Activated naive CD8-positive, alpha-beta T cell treated with anti-CD3 and anti-CD28 coated beads for 36 hours (primary cell): ENCODE measurements at places on chromosomes 6 and 20.

GRCh38 chr20:32560989-32561830 is 23.9 kb downstream of the NOL4L start:
- peak; percentile 61 for DNase-seq
- peaks cover 2% of the 10 kb centered on the region for H3K36me3 ChIP-seq
- no peaks in the 10 kb centered on the region for H3K27me3 ChIP-seq
- peak overlapping the region; percentile 76 for H3K27ac ChIP-seq
- H3K4me1 ChIP-seq, result peaks cover 43% of the 10 kb centered on the region

- no peak for DNase-seq
- H3K27ac ChIP-seq, result no peak overlapping the region
- no peaks in the 10 kb centered on the region for H3K36me3 ChIP-seq
- H3K4me3 ChIP-seq, result no peak overlapping the region
- H3K27me3 ChIP-seq, result no peaks in the 10 kb centered on the region
- no peaks in the 10 kb centered on the region for H3K4me1 ChIP-seq
Measured at GRCh38 chr6:62043084-62043483, 242.9 kb downstream of the KHDRBS2 start.

- H3K27me3 ChIP-seq, result peaks cover 46% of the 10 kb centered on the region
- DNase-seq, result no peak
- H3K36me3 ChIP-seq, result no peaks in the 10 kb centered on the region
- peaks cover 2% of the 10 kb centered on the region for H3K4me1 ChIP-seq
Measured at GRCh38 chr6:166308769-166309589, 787 bp upstream of the PRR18 start.

DNA sequence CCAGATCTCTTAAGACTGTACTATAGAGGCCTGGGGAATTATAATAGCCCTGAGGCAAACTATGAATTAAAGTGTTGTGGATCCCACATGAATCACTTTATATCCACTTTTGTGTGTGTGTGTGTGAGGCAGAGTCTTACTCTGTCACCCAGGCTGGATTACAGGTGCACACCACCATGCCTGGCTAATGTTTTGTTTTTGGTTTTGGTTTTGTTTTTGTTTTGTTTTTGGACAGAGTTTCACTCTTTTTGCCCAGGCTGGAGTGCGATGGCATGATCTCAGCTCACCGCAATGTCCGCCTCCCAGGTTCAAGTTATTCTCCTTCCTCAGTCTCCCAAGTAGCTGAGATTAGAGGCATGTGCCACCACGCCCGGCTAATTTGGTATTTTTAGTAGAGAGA is 32.2 kb upstream of the MICB start:
- peaks cover 48% of the 10 kb centered on the region for H3K36me3 ChIP-seq
- peak overlapping the region; percentile 31 for H3K27ac ChIP-seq
- peak overlapping the region; percentile 99 for H3K4me3 ChIP-seq
- H3K27me3 ChIP-seq, result no peaks in the 10 kb centered on the region
- peaks cover 74% of the 10 kb centered on the region for H3K4me1 ChIP-seq
- DNase-seq, result no peak

- no peaks in the 10 kb centered on the region for H3K27me3 ChIP-seq
- DNase-seq, result no peak
Measured at GRCh38 chr6:24660105-24660504, 6.6 kb downstream of the TDP2 start.

- no peak for DNase-seq
- H3K27me3 ChIP-seq, result peaks cover 17% of the 10 kb centered on the region
- no peaks in the 10 kb centered on the region for H3K36me3 ChIP-seq
- no peak overlapping the region for H3K27ac ChIP-seq
- H3K4me1 ChIP-seq, result no peaks in the 10 kb centered on the region
Measured at GRCh38 chr6:20033697-20034407, 178.4 kb downstream of the MBOAT1 start.

- no peaks in the 10 kb centered on the region for H3K27me3 ChIP-seq
- H3K4me3 ChIP-seq, result no peak overlapping the region
- peaks cover 58% of the 10 kb centered on the region for H3K36me3 ChIP-seq
- no peak overlapping the region for H3K27ac ChIP-seq
Measured at GRCh38 chr6:44441091-44441855, 53.8 kb downstream of the CDC5L start.

GRCh38 chr20:58482416-58482815 is 32.8 kb downstream of the APCDD1L start:
- no peak for DNase-seq
- H3K36me3 ChIP-seq, result peaks cover 10% of the 10 kb centered on the region
- H3K27me3 ChIP-seq, result peaks cover 14% of the 10 kb centered on the region
- peaks cover 4% of the 10 kb centered on the region for H3K4me1 ChIP-seq

DNA sequence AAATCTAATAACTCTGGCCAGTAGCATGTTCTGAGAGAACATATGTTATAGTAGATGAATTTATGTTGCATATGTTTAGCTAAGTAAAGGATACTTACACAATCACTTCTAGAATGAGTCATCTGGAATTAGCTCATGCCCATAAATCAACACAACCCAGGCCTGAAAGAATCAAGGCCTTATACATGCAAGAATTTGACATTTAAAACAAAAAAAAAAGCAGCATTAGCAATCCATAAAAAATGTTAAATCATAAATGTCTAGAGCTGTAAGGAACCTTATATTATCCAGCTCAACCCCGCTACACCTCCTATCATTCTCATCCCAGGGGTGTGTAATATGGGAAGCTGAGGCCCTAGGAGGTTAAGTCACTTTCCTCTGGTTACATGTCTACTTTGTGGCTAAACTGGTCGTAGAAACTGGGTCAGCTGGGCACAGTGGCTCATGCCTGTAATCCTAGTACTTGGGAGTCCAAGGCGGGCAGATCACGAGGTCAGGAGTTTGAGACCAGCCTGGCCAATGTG is 105.2 kb upstream of the CARMIL1 start:
- H3K4me3 ChIP-seq, result no peak overlapping the region
- peaks cover 8% of the 10 kb centered on the region for H3K27me3 ChIP-seq
- H3K36me3 ChIP-seq, result peaks cover 2% of the 10 kb centered on the region
- H3K27ac ChIP-seq, result peak overlapping the region; percentile 44
- H3K4me1 ChIP-seq, result peaks cover 54% of the 10 kb centered on the region
- DNase-seq, result no peak

DNA sequence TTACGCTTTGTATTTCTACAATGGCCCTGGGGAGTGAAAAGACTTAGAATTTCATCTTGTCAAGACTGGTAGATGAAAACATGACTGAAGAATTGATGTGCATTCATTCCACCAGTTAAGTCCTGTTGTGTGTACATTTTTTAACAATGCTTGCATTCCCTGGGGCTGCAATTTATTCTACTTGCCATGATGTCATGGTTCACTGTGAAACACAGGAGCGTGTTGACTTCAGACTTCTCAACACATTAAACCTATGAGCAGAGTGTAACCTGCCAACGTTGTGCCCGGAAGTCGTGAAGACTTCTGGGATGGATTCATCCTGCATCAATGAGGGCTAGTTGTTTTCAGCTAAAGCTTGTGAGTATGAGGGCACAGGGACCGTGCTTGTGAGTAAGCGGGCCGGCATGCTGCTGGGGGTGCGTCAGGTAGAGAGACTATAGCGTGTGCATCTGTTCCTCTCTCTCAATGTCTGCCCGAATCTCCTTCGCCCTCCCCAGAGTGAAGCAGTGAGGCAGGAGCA is 26.3 kb upstream of the RIMS4 start:
- DNase-seq, result no peak
- no peak overlapping the region for H3K27ac ChIP-seq
- peaks cover 7% of the 10 kb centered on the region for H3K4me1 ChIP-seq
- no peaks in the 10 kb centered on the region for H3K36me3 ChIP-seq

- peaks cover 5% of the 10 kb centered on the region for H3K4me1 ChIP-seq
- peaks cover 3% of the 10 kb centered on the region for H3K27me3 ChIP-seq
- H3K4me3 ChIP-seq, result no peak overlapping the region
- no peaks in the 10 kb centered on the region for H3K36me3 ChIP-seq
Measured at GRCh38 chr6:13181393-13181792, 146.9 kb downstream of the TBC1D7 start.

GRCh38 chr20:52425701-52426100 is 234.1 kb upstream of the ZFP64 start:
- H3K27me3 ChIP-seq, result no peaks in the 10 kb centered on the region
- H3K27ac ChIP-seq, result no peak overlapping the region
- H3K4me1 ChIP-seq, result peaks cover 4% of the 10 kb centered on the region
- H3K4me3 ChIP-seq, result no peak overlapping the region

GRCh38 chr6:79241228-79241627 is 6.7 kb upstream of the HMGN3 start:
- no peaks in the 10 kb centered on the region for H3K27me3 ChIP-seq
- H3K27ac ChIP-seq, result no peak overlapping the region
- H3K4me1 ChIP-seq, result peaks cover 5% of the 10 kb centered on the region
- no peaks in the 10 kb centered on the region for H3K36me3 ChIP-seq
- H3K4me3 ChIP-seq, result no peak overlapping the region

DNA sequence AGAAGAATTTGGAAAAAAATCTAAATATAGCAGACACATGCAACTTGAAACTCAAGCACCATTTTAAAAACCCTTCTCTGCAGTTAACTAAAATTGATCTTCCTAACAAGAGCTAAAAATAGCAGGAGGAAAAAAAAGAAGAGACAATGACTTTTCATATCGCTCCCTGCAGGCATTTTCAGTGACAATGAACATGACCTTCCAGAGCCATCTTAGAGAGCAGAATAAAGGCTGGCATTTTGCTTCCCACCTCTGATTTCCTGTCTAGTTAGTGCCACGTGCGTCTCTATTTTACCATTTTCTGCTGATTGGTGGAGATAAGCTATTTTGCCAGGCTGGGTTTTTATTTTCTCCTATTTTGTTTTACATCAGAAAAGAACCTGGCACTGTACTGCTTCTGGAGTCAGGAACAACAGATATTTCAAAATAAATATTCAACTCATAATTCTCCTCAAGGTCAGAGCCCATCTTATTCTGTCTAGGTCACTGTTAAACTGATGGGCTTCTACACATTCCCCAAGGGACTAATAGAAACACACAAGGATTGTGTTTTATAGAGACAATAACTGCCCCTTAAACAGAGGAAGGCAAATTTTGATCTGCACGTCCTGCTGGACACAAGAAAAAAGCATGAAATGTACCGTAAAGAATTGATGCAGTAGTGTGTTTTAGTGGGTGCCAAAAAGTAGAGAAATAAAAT is 70.2 kb upstream of the ENPP5 start:
- no peaks in the 10 kb centered on the region for H3K36me3 ChIP-seq
- no peak overlapping the region for H3K27ac ChIP-seq
- no peaks in the 10 kb centered on the region for H3K4me1 ChIP-seq
- H3K27me3 ChIP-seq, result peaks cover 11% of the 10 kb centered on the region

- peaks cover 11% of the 10 kb centered on the region for H3K27me3 ChIP-seq
- H3K4me3 ChIP-seq, result no peak overlapping the region
- H3K27ac ChIP-seq, result no peak overlapping the region
Measured at GRCh38 chr6:18601516-18602020, 214.4 kb downstream of the RNF144B start.

GRCh38 chr6:88339761-88340160 is 173.6 kb upstream of the CNR1 start:
- no peak for DNase-seq
- no peaks in the 10 kb centered on the region for H3K4me1 ChIP-seq
- H3K27me3 ChIP-seq, result no peaks in the 10 kb centered on the region
- no peak overlapping the region for H3K4me3 ChIP-seq
- no peaks in the 10 kb centered on the region for H3K36me3 ChIP-seq

GRCh38 chr6:45599053-45599452 is 221.3 kb upstream of the SUPT3H start:
- peaks cover 6% of the 10 kb centered on the region for H3K4me1 ChIP-seq
- no peak for DNase-seq
- no peak overlapping the region for H3K4me3 ChIP-seq
- no peak overlapping the region for H3K27ac ChIP-seq
- no peaks in the 10 kb centered on the region for H3K27me3 ChIP-seq

GRCh38 chr6:27873021-27873940 is 38.9 kb downstream of the OR2B2 start:
- peak overlapping the region; percentile 97 for H3K27ac ChIP-seq
- H3K4me1 ChIP-seq, result peaks cover 35% of the 10 kb centered on the region
- DNase-seq, result peak; percentile 78
- H3K4me3 ChIP-seq, result peak overlapping the region; percentile 83

- no peaks in the 10 kb centered on the region for H3K36me3 ChIP-seq
- H3K27ac ChIP-seq, result peak within 1 kb of the TSS; percentile 55
- H3K27me3 ChIP-seq, result peaks cover 57% of the 10 kb centered on the region
- H3K4me1 ChIP-seq, result peaks cover 32% of the 10 kb centered on the region
- H3K4me3 ChIP-seq, result peak within 1 kb of the TSS; percentile 84
- peak; percentile 87 for DNase-seq
Measured at GRCh38 chr20:58850693-58851174, at the start of gene GNAS-AS1. GNAS-AS1 (minus strand) TSS chr20:58850902.

DNA sequence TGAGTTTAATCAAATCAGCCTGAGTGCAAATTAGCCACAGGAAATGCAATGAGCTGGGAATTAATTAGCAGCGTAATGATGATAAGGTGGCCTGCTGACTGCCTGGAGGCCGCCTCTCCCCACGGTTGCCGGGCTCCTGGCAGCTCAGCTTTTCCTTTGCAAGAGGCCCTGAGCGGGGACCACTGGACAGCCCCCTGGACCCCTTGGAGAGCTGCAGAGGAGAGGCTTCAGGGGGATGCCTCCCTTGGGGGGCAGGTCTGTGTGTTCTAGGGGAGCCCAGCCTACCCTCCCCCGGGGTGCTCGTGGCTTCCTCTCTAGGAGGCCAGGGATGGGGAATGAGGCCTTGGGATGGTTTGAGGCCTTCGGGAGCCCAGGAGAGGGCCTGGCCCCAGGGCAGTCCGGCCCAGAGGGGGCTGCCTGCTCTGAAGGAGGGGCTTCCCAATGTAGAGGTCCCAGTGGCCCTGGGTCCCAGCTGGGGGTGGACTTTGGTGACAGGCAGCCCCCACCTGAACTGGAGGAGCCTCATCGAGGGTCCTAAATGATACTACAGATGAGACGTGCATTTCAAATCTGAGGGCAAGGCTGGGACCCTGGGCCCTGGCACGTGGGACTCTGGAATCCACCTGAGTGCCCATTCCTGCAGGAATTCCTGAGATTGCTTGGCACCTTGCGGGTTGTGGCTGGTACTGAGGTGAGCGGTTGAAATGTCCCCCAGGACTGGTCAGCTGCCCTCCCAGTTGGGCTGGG is 66.4 kb upstream of the BHLHE23 start:
- H3K27ac ChIP-seq, result no peak overlapping the region
- no peak for DNase-seq
- peaks cover 1% of the 10 kb centered on the region for H3K4me1 ChIP-seq
- H3K4me3 ChIP-seq, result no peak overlapping the region
- peaks cover 57% of the 10 kb centered on the region for H3K27me3 ChIP-seq

DNA sequence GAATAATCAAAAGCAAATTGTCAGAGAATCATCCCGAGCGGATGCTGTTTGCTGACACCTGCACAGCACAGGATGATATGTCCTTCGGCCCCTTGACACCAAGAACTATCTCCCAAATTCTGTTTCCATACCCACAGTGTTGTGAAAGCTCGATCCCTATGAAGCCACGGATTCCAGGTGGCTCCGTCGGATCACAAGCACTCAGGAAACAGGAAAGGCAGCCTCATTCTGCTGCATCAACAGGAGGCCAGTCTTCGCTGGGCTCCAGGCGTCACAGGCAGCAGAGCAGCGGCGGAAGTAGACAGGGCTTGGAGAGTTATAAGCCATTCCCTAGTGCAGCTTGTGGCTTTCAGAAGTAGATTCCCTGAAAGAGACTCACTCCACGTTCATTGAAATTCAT is 342.3 kb downstream of the C6orf118 start:
- no peak overlapping the region for H3K4me3 ChIP-seq
- H3K27me3 ChIP-seq, result no peaks in the 10 kb centered on the region
- no peaks in the 10 kb centered on the region for H3K4me1 ChIP-seq
- no peak overlapping the region for H3K27ac ChIP-seq
- DNase-seq, result no peak
